Stimulated activated CD4-positive, alpha-beta T cell treated with anti-CD3 and anti-CD28 coated beads, Interleukin-1b, Interleukin-23, amount 100 ng/mL, for 1 hour (primary cell): ENCODE measurements at places on chromosomes 12 and 14.

DNA sequence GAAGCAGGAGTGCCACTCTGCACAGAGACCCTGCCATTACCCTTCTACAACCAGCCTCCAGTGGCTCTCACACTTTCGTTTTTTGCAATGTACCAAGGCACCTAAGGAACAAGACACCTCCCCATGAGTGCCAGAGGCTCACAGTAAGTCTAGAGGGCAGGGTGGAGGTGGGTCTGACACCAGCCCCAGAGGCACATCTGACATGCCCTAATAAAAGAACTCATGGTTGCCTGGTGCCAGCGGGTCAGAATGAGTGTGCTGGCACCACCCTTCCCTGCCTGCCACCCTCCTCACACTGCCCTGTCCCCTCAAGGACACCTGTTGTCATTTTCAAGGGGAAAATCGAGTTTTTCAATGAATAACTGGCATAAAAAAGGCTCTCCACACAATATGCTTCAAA, 161.2 kb downstream of the FOXN3 start:
- DNase-seq, result no peak

DNA sequence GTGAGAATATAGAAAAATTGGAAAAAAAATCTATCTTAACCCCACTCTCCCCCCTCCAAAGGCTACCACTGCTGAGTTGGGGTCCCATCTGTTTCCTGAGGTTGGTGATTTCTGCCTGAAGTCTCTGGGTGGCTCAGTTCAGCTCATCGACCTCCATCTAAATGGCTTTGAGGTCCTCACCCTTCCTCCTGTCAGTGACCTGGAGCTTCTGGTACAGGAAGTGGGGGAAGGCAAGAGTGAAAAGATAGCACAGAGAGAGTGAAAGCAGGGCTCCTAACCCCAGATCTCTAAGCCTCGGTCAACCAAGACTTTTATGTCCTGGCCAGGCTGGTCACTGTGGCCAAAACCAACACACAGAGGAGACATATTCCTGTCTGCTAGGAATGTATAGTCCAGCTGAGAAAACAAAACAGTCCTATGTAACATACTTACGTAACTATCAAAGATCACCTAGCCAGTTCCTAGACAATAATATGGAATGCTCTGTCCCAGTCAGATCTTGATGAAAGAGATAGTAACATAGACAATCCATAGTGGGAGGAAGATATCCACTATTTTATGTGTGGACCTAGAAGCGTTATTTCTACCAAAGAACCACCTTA, 12.3 kb upstream of the KRT73 start:
- DNase-seq, result no peak

DNA sequence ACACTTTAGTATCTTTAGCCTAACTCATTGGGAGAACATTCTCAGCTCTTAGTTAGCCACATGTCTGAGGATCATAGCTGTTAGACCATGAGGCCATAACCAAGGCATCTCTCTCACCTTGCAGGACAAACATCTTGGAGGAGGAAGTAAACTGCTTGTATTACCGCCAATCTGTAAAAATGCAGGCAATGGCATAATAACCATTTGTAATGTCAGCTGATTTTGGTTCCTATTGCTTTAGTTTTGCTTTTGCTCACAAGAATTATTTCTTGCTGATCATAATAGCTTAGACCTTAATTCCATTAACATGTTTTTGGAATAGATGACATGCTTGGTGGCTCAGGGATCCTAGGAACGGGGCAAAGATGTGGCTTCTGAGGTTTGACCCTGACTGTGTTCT, 16.4 kb upstream of the GSG1 start:
- DNase-seq, result no peak

- no peak for DNase-seq
Measured at GRCh38 chr12:7951671-7952070, 15.7 kb upstream of the SLC2A3 start.

GRCh38 chr14:60175255-60175902, 10.2 kb upstream of the DHRS7 start:
- DNase-seq, result no peak

DNA sequence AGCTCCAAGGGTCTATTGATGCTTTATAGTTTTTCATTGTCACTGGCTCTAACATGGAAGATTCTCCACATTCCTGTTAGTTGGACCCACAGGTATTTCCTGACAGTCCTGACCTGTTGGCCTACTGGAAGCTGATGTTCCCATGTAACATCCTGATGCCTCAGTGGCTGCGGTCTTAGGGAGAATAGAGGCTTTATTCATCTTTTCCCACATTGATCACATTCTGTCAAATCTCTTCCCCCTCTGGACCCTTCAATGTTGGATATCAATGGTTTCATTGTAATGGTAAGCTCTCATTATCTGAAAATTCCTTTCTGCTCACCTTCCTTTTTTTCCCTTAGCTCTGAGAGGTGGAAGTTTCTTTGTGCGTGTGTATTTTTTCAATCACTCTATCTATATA, 280.9 kb upstream of the TBX3 start:
- DNase-seq, result no peak

- no peak for DNase-seq
Measured at GRCh38 chr12:80551897-80552296, 107.9 kb downstream of the PTPRQ start.

DNA sequence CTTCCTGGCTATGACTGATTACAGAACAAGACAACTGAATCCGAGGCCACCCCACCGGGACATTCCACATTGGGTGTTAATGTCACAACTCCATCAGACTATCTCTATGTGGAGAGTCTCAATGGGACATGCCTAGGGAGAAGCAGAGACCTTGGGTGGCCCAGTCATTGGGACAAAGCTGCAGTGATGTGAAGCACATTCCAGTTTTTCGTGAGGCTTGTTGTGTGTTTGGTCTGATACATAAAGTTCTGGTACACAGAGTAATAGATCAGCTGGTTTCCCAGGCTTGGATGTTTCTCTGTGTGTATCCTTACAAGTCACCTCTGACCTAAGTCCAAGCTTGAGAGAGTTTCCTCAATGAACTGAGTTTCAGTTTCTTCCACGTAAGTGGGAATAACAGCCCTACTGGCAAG, 42.3 kb downstream of the CPM start:
- no peak for DNase-seq

- DNase-seq, result no peak
Measured at GRCh38 chr14:32473464-32473855, 144.4 kb downstream of the AKAP6 start.
